Thymus (tissue), 14 donors: ENCODE measurements at places on chromosomes 3 and 15. TPM values are rescaled to one million over a fixed set of nuclear protein-coding genes. Genes with fewer than 3 reads are reported as not detected.
A peak's percentile ranks its signal among the peaks of the same experiment; 100 is the strongest.

- H3K36me3 ChIP-seq = no peaks in the 10 kb centered on the region
- H3K27me3 ChIP-seq = no peaks in the 10 kb centered on the region
- peak overlapping the region; percentile 88 for H3K4me3 ChIP-seq
- peaks cover 3% of the 10 kb centered on the region for H3K4me1 ChIP-seq
- H3K27ac ChIP-seq = peak overlapping the region; percentile 82
Measured at GRCh38 chr3:114057011-114057347, 442 bp downstream of the QTRT2 start.

DNA sequence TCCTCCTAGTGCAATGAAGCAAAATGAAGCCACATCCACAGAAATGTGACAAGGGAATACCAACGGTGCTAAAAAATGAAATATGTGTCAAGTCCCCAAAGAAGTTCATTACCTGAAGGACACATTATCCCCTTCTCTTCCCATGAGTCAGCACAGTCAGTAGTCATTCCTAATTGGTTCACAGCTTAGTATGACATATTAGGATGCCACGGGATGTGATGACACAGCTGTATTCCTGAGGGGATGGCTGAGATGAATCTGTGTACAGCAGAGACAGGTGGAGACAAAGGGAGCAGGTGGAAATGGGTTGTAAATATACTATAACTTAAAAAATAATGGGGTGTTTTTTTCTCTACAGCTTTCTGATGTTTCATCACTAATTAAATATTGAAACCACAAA lies 273.4 kb downstream of the ARRDC4 start:
- no peak overlapping the region for H3K27ac ChIP-seq
- H3K27me3 ChIP-seq = no peaks in the 10 kb centered on the region
- H3K4me1 ChIP-seq = no peaks in the 10 kb centered on the region
- DNase-seq = no peak
- H3K4me3 ChIP-seq = no peak overlapping the region
- H3K36me3 ChIP-seq = no peaks in the 10 kb centered on the region

GRCh38 chr3:152352554-152352953 lies 83.8 kb downstream of the MBNL1 start:
- H3K4me3 ChIP-seq = no peak overlapping the region
- H3K27me3 ChIP-seq = no peaks in the 10 kb centered on the region
- no peak for DNase-seq
- H3K27ac ChIP-seq = no peak overlapping the region
- peaks cover 18% of the 10 kb centered on the region for H3K36me3 ChIP-seq

DNA sequence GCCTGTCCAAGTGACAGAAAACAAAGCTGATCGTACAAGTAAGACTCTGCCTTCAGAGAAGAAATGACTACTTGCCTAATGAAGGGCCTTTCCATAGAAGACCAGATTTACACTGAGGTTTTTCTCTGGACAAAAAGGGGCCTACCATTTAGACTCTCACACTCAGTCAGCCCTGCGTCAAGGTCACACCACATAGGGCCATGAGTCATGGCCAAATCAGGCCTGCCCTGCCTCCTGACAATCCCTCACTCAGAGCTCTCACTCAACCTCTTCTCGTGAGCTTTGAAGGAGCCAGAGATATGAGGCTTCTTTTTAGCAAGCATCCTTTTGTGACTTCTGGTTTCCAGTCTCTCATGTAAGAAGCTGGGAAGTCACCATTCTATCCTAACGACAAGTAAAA lies 68.1 kb upstream of the NMNAT3 start:
- no peaks in the 10 kb centered on the region for H3K27me3 ChIP-seq
- DNase-seq = no peak
- no peak overlapping the region for H3K4me3 ChIP-seq
- H3K36me3 ChIP-seq = no peaks in the 10 kb centered on the region
- H3K27ac ChIP-seq = no peak overlapping the region

DNA sequence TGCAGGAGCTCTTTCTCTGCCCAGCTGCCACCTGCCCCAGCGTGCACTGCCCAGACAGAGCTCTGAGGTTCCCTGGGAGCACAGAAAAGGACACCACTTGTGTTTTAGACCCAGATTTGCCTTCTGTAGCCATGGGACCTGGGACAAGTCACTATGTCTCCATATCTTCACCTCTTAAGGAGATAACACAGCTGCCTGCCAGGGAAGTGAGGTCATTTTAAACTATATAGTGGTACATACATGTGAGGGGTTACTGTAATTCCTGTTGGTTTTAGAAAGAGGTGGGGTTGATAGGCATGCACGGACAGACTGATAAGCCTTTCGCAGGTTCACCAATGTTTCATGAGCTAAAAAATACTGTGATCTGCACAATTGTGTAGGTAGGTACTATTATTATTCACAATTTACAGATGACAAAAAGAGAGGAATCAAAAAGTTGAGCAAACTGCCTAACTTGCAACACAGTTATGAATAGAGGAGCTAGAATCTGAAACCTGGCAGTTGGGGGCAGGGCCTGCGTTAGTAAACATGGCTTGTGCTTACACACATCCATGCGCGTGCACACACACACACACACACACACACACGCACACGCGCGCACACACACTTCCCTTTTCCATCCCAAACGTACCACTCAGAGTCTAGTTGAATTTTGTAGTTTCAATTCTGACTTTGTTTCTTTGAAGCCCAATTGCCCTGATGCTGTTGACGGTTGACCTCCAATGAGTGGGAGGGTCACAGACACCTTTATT lies 193.6 kb downstream of the FAM43A start:
- no peak overlapping the region for H3K27ac ChIP-seq
- no peaks in the 10 kb centered on the region for H3K27me3 ChIP-seq

- no peak for DNase-seq
- H3K4me3 ChIP-seq = no peak overlapping the region
- H3K36me3 ChIP-seq = no peaks in the 10 kb centered on the region
- no peak overlapping the region for H3K27ac ChIP-seq
Measured at GRCh38 chr3:72652395-72652794, 195.8 kb downstream of the SHQ1 start.

GRCh38 chr15:101496198-101496986 lies 6.9 kb upstream of the PCSK6 start:
- no peaks in the 10 kb centered on the region for H3K4me1 ChIP-seq
- no peaks in the 10 kb centered on the region for H3K36me3 ChIP-seq
- H3K4me3 ChIP-seq = no peak overlapping the region
- DNase-seq = no peak

- H3K4me3 ChIP-seq = no peak overlapping the region
- no peak for DNase-seq
- H3K36me3 ChIP-seq = no peaks in the 10 kb centered on the region
- no peak overlapping the region for H3K27ac ChIP-seq
- no peaks in the 10 kb centered on the region for H3K27me3 ChIP-seq
Measured at GRCh38 chr3:81742581-81742980, 18.9 kb downstream of the GBE1 start.

- peaks cover 38% of the 10 kb centered on the region for H3K27me3 ChIP-seq
- H3K4me3 ChIP-seq = no peak overlapping the region
- H3K4me1 ChIP-seq = peaks cover 2% of the 10 kb centered on the region
- no peak for DNase-seq
- H3K27ac ChIP-seq = no peak overlapping the region
- H3K36me3 ChIP-seq = no peaks in the 10 kb centered on the region
Measured at GRCh38 chr3:126351771-126352475, 5.3 kb downstream of the KLF15 start.

- H3K27ac ChIP-seq = no peak overlapping the region
- H3K36me3 ChIP-seq = no peaks in the 10 kb centered on the region
- H3K27me3 ChIP-seq = no peaks in the 10 kb centered on the region
- H3K4me3 ChIP-seq = no peak overlapping the region
- no peaks in the 10 kb centered on the region for H3K4me1 ChIP-seq
Measured at GRCh38 chr3:106036696-106037095, 167.9 kb upstream of the CBLB start.

DNA sequence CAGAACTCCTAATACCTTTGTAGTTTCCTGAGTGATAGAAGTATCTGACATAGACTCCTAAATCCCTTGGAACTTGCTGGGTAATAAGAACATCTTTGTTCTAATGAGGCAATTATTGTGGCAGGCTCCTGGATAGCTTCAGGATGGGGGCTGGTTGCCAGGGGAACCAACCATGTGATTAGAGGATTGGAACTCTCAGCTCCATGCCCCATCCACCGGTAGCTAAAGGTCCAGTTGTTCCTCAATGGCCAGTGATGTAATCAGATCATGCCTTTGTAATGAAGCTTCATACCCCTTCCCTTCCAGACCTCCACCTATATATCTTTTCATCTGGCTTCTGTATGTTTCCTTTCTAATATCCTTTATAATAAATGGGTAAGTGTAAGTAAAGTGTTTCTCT lies 221.2 kb upstream of the ALCAM start:
- H3K36me3 ChIP-seq = no peaks in the 10 kb centered on the region
- no peak overlapping the region for H3K4me3 ChIP-seq
- no peak overlapping the region for H3K27ac ChIP-seq
- H3K27me3 ChIP-seq = no peaks in the 10 kb centered on the region
- H3K4me1 ChIP-seq = no peaks in the 10 kb centered on the region
- DNase-seq = no peak

- no peaks in the 10 kb centered on the region for H3K4me1 ChIP-seq
- H3K27me3 ChIP-seq = no peaks in the 10 kb centered on the region
- H3K27ac ChIP-seq = no peak overlapping the region
- H3K36me3 ChIP-seq = no peaks in the 10 kb centered on the region
- no peak overlapping the region for H3K4me3 ChIP-seq
Measured at GRCh38 chr15:82655606-82656005, 8.4 kb upstream of the CPEB1 start.

- no peak for DNase-seq
- no peaks in the 10 kb centered on the region for H3K27me3 ChIP-seq
- H3K4me1 ChIP-seq = no peaks in the 10 kb centered on the region
Measured at GRCh38 chr15:76173317-76173834, 113.6 kb downstream of the TMEM266 start.

DNA sequence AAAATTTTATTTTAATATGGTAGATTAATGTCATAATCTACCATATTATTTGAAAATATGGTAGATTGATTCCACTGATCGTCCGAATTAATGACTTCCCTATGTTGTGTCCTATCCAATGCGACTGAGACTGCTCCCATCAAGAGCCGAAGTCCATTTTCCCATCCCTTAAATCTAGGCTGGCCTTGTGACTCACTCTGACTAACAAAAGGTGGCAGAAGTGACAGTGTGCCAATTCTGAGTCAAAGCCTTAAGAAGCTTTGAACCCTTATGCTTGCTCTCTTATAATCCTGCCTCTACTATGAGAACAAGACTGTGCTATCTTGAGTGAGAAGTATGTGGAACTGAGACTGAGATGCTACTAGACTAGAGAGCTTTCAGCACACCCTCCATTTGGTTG lies 387.2 kb downstream of the ROBO1 start:
- no peaks in the 10 kb centered on the region for H3K36me3 ChIP-seq
- DNase-seq = no peak
- H3K4me1 ChIP-seq = no peaks in the 10 kb centered on the region
- H3K4me3 ChIP-seq = no peak overlapping the region
- no peak overlapping the region for H3K27ac ChIP-seq
- H3K27me3 ChIP-seq = no peaks in the 10 kb centered on the region

- no peaks in the 10 kb centered on the region for H3K4me1 ChIP-seq
- H3K36me3 ChIP-seq = no peaks in the 10 kb centered on the region
- peaks cover 4% of the 10 kb centered on the region for H3K27me3 ChIP-seq
- no peak overlapping the region for H3K27ac ChIP-seq
- no peak for DNase-seq
Measured at GRCh38 chr3:159775372-159775961, 213.2 kb upstream of the IL12A start.

DNA sequence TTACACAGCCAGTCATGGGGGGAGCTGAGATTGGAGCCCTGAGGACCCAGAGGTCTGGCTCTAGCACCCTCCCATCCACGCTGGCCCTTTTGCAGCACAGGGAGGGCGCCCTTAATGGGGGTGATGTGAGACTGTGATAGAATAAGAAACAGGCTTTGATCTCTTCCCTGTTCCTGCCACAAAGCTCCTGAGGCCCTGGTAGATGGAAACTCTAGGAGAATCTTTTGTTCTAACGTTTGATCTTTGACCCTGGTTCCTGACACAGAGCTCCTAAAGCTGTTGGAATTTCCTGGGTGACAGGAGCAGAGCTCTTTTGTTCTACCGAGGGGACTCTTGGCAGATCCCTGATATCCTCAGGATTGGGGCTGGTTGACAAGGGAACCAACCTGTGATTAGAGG lies 1.2 kb upstream of the UROC1 start:
- peaks cover 12% of the 10 kb centered on the region for H3K4me1 ChIP-seq
- no peaks in the 10 kb centered on the region for H3K36me3 ChIP-seq
- no peak overlapping the region for H3K27ac ChIP-seq

DNA sequence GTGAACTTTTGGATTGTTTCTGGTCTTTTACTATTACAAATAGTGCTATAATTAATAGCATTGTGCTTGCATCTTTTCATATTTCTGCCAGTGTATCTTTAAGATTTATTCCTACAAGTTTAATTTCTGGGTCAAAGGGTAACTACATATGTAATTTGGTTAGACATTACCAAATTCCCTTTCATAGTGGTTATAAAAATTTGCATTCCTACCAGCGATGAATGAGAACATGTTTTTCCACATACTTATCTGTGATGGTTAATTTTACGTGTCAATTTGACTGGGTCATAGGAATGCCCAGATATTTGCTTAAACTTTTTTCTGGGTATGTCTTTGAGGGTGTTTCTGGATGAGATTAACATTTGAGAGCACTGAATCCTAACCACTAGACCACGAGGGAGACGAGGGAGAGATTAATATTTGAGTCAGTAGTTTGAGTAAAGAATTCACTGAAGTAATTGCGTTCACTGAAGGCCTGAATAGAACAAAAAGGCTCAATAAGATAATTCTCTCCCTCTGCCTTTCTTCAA lies 132.3 kb upstream of the NEO1 start:
- no peak overlapping the region for H3K27ac ChIP-seq
- DNase-seq = no peak
- H3K4me3 ChIP-seq = no peak overlapping the region
- H3K36me3 ChIP-seq = no peaks in the 10 kb centered on the region
- no peaks in the 10 kb centered on the region for H3K27me3 ChIP-seq
- H3K4me1 ChIP-seq = no peaks in the 10 kb centered on the region

DNA sequence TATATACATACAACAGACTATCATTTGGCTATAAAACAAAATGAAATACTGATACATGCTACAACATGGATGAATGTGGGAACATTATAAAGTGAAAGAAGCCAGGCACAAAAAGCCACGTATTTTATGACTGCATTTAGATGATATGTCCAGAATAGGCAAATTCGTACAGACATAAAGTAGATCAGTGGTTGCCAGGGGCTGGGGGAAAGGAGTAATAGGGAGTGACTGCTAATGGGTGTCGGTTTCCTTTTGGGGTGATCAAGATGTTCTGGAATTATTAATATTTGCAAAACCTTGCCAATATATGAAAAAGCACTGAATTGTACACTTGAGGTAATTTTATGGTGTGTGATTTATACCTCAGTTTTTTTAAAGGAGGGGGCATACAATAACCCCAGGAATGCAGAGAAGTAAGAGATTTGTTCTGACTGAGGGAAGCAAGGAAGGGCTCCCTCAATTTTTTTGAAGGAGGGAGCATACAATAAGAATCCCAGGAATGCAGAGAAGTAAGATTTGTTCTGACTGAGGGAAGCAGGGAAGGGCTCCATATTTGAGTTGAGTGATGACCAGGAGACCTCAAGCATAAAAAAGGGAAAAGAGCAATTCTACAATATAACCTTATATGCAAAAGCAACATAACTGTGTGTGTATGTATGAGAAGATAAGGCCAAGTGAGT lies 6.2 kb downstream of the PSMD6 start:
- H3K27me3 ChIP-seq = no peaks in the 10 kb centered on the region
- DNase-seq = no peak
- no peak overlapping the region for H3K27ac ChIP-seq
- H3K4me3 ChIP-seq = no peak overlapping the region

GRCh38 chr15:101019366-101019896 lies 100.3 kb downstream of the LRRK1 start:
- no peak overlapping the region for H3K4me3 ChIP-seq
- H3K27me3 ChIP-seq = no peaks in the 10 kb centered on the region
- H3K36me3 ChIP-seq = no peaks in the 10 kb centered on the region
- no peaks in the 10 kb centered on the region for H3K4me1 ChIP-seq
- no peak for DNase-seq

The C3orf20 gene
- 0.02 TPM for polyA plus RNA-seq

The SLC9C1 gene
- polyA plus RNA-seq = 0.11 TPM

The KIF15 gene
- polyA plus RNA-seq = 3.6 TPM

The TRPM1 gene
- 0.02 TPM for polyA plus RNA-seq

The GMPS gene
- polyA plus RNA-seq = 23.9 TPM
